ENCODE measurements at places on chromosomes 5 and 9. TPM values are rescaled to one million over a fixed set of nuclear protein-coding genes. Genes with fewer than 3 reads are reported as not detected.
A peak's percentile ranks its signal among the peaks of the same experiment; 100 is the strongest.

GRCh38 chr5:1660001-1660400, 136.2 kb upstream of the LPCAT1 start:
- H3K4me3 ChIP-seq: no peak overlapping the region
- no peaks in the 10 kb centered on the region for H3K36me3 ChIP-seq
- H3K27me3 ChIP-seq: peaks cover 31% of the 10 kb centered on the region
- DNase-seq: no peak
- H3K4me1 ChIP-seq: peaks cover 2% of the 10 kb centered on the region

Gene NTNG2
- total RNA-seq: 2.1 TPM

DNA sequence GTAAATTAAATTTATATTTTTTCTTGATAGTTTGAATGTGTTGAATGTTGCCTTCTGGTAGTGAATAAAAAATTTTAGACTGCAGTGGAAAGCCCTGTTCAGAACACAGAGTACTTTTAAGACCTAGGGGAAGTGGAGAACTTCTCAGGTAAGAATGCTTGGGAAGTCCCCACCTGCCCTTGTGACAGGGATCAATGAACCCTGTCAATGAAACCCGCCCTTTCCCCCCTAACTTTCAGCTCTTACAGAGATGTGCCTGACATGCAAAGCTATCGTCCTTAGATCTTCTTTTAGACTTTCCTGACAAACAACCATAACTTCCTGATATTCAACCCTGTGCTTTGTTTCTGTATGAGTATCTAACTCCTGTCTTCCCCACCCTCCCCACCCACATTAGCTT, 562.7 kb downstream of the TLE4 start:
- H3K36me3 ChIP-seq: no peaks in the 10 kb centered on the region
- H3K4me1 ChIP-seq: peaks cover 42% of the 10 kb centered on the region
- no peaks in the 10 kb centered on the region for H3K27me3 ChIP-seq
- H3K27ac ChIP-seq: peak overlapping the region; percentile 79
- peak overlapping the region; percentile 61 for H3K4me3 ChIP-seq
- no peak for DNase-seq

GRCh38 chr9:102975251-102975650, 19.9 kb upstream of the CYLC2 start:
- DNase-seq: no peak
- no peak overlapping the region for H3K27ac ChIP-seq
- no peaks in the 10 kb centered on the region for H3K27me3 ChIP-seq
- no peaks in the 10 kb centered on the region for H3K36me3 ChIP-seq
- H3K4me3 ChIP-seq: no peak overlapping the region
- no peaks in the 10 kb centered on the region for H3K4me1 ChIP-seq

Gene NMUR2
- total RNA-seq: not detected

DNA sequence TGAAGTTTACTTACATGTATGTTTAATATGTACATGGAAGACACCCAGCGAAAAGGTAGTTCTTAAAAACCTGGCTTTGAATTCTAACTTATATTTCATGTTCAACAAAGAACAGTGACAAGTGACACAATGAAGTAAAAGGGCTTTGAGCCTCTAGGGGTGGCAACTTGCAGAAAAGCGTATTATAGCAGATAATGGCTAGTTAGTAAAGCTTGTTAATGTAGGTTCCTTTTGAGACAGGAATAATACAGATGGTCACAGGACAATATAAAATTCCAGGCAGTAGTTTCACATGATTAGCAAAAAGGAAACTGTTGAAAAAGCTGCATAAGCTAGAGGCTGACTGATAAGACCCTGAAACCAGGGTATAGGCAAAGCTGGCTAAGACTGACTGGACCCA, 132.4 kb upstream of the FTMT start:
- no peak overlapping the region for H3K27ac ChIP-seq
- H3K36me3 ChIP-seq: no peaks in the 10 kb centered on the region
- DNase-seq: no peak
- no peaks in the 10 kb centered on the region for H3K27me3 ChIP-seq
- H3K4me1 ChIP-seq: no peaks in the 10 kb centered on the region
- H3K4me3 ChIP-seq: no peak overlapping the region

- no peaks in the 10 kb centered on the region for H3K27me3 ChIP-seq
- no peak overlapping the region for H3K27ac ChIP-seq
- no peaks in the 10 kb centered on the region for H3K36me3 ChIP-seq
- DNase-seq: no peak
These were observed 687.1 kb downstream of the TLE1 start for GRCh38 chr9:81002242-81002641.

DNA sequence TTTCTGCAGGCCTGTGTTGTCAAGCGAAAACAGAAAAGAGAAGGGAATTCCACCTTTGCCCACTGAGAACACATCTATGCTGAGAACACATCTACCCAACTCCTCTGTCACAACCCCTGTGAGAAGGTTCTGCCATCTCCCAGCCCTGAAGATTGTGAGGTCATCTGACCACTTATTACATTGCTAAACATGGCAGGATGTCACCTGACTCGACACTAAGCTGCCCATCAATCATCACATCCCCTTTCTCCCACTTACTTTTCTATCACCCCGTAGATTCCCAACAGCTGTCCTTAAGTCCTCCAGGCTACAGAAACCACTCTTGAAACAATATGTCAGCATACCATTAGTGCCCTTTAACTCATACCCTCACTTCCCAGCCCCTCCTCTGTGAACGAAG, 64.2 kb upstream of the PRSS3 start:
- H3K27me3 ChIP-seq: peaks cover 35% of the 10 kb centered on the region
- no peaks in the 10 kb centered on the region for H3K36me3 ChIP-seq
- DNase-seq: no peak
- H3K4me1 ChIP-seq: no peaks in the 10 kb centered on the region

GRCh38 chr5:64229163-64229774, 63.6 kb downstream of the RNF180 start:
- H3K27me3 ChIP-seq: no peaks in the 10 kb centered on the region
- no peak overlapping the region for H3K27ac ChIP-seq
- no peaks in the 10 kb centered on the region for H3K36me3 ChIP-seq
- no peak for DNase-seq

Gene KLHL9
- 13.1 TPM for total RNA-seq

DNA sequence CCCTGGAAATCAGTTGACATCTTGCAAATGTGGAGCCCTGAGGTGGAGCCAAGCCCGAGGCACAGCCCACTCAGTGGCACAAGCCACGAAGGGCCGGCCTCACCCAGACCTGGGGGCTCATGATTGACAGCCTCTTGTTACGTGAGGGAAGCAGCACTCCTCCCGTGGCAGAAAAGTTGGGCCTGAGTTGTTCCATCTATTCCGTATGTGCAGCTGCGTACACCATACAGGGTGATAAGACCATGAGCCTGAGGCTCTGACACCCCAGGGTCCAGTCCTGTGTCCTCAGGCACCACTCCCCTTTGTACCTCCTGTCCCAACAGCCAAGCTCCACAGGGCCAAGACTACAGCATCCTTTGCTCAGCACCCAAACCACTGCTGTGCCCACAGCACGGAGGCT, 1.9 kb upstream of the ORM2 start:
- no peak for DNase-seq
- no peak overlapping the region for H3K27ac ChIP-seq
- H3K36me3 ChIP-seq: no peaks in the 10 kb centered on the region
- H3K4me1 ChIP-seq: no peaks in the 10 kb centered on the region
- no peaks in the 10 kb centered on the region for H3K27me3 ChIP-seq

GRCh38 chr5:108661024-108661423, 86.7 kb upstream of the FER start:
- H3K4me3 ChIP-seq: no peak overlapping the region
- no peak overlapping the region for H3K27ac ChIP-seq
- H3K27me3 ChIP-seq: peaks cover 9% of the 10 kb centered on the region
- no peaks in the 10 kb centered on the region for H3K36me3 ChIP-seq

DNA sequence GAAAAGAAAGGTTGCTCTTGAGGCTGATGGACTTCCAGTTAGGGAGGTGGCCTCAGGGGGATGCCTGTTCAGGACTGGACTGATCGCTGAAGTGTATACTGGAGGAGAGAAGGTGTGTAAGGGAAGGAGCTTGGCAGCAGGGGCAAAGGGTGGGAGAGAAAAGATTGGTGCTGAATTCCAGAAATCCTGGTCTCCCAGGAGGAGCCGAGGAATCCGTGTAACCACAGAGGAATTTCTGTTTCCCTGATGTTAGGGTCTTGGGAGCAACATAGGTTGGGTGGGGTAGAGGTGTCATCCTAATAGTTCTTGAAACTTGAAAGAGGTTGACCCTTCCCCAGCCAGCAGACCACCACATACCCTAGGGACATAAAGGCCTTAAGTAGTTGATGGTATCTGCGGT, 88.9 kb upstream of the PTPN3 start:
- H3K36me3 ChIP-seq: no peaks in the 10 kb centered on the region
- no peak overlapping the region for H3K27ac ChIP-seq
- DNase-seq: no peak
- peaks cover 12% of the 10 kb centered on the region for H3K27me3 ChIP-seq
- H3K4me1 ChIP-seq: no peaks in the 10 kb centered on the region
